ENCODE measurements at places on chromosomes 3 and 15.

- peak; percentile 52 for DNase-seq
These were observed at the start of gene DAPK2 for GRCh38 chr15:64046421-64047153. TSS of gene DAPK2 (minus strand) at chr15:64046485. CDS start at chr15:64040261, 6,224 bp downstream.

DNA sequence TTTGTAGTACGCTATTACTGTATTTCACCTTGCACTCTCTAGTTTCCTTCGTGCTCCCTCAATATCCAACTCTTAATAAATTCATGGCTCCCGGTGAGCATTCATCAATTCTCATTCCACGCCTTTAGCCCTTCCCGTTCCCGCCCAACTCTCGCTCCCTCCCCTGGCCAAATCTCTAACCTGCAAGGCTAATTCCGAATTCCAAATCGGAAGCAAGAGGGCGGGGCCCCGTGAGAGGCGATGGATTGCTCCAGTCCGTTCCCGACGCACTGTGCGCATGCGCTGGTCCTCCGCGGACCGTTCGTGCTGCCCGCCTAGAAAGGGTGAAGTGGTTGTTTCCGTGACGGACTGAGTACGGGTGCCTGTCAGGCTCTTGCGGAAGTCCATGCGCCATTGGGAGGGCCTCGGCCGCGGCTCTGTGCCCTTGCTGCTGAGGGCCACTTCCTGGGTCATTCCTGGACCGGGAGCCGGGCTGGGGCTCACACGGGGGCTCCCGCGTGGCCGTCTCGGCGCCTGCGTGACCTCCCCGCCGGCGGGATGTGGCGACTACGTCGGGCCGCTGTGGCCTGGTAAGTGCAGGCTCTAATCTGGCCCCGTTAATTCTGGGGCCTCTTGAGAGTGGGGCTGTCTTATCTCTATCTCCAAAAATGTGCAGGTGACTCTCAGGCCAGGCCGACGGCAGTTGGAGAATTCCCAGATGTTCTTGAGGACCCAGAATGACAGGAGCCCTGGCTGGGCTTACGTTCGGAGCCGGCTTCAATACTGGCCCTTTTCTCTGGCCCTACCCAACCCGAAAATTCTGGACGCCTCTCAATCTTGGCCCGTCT is at the start of gene OPA1:
Gene OPA1, plus strand, starts transcription at position 368 of the 827 bp plus-strand sequence. Its CDS starts 170 bp downstream, at position 538.
- DNase-seq, result peak; percentile 85

GRCh38 chr3:197494366-197495058 is 61.3 kb downstream of the BDH1 start:
- no peak for DNase-seq

DNA sequence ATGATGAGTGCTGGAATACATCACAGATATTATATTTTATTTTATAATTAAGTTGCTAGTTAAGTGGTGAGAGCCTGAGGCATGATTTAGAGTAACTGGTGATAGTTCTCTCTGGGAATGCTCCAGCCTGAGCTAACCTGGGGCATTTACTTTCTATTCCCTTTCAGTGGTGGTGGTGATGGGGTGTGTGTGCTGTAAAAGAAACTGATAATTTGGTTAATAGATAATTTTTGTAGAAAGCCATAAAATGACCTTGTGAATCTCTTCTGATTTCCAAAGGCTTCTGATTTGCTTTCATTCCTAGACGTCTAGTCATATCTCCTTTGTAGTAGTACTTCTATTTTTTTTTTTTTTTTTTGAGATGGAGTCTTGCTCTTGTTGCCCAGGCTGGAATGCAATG is 46.8 kb upstream of the DPPA4 start:
- DNase-seq, result no peak

- DNase-seq, result no peak
These were observed 13.3 kb upstream of the SUSD5 start for GRCh38 chr3:33231756-33232465.

GRCh38 chr3:111700054-111700453 is 104.9 kb upstream of the ZBED2 start:
- DNase-seq, result no peak

- DNase-seq, result no peak
These were observed 38.5 kb downstream of the MYO5C start for GRCh38 chr15:52256930-52257733.

GRCh38 chr3:107008213-107008612 is 369.0 kb upstream of the CCDC54 start:
- DNase-seq, result no peak

DNA sequence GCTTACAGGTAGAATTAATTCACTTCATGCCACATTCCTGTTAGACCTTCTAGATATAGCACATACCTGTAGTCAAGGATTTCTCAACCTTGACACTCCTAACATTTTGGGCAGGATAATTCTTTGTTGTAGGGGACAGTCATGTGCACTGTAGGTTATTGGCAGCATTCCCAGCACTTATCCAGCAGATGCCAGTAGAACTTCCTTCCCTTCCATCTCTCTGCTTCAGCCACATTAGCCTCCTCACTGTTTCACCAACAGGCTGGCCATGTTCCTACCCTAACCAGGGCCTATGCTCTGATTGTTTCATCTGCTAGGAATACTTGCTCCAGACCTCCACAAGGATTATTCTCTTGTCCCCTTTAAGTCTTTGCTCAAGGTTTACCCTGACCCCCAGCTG is 68.0 kb upstream of the STAC start:
- DNase-seq, result no peak

- DNase-seq, result no peak
These were observed 42.9 kb downstream of the GXYLT2 start for GRCh38 chr3:72930754-72931153.

DNA sequence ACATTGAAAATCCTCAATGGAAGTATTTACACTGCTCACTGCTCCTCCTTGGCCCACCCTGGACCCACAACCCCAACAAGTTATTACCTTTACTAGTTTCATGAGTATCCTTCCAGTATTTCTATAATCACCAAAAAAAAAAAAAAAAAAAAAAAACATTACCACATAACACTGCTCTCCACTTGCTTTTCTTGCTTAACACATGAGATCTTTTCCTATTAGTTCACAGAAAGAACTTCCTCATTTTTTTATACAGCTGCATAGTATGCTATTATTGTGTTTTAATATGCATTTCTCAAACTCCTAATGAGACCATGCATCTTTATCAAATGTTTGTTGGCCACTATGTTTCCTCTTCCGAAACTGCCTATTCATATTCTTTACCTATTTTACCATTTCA is 14.6 kb downstream of the GABPB1 start:
- DNase-seq, result no peak

- DNase-seq, result no peak
These were observed 104.2 kb downstream of the THRB start for GRCh38 chr3:24390169-24391130.

DNA sequence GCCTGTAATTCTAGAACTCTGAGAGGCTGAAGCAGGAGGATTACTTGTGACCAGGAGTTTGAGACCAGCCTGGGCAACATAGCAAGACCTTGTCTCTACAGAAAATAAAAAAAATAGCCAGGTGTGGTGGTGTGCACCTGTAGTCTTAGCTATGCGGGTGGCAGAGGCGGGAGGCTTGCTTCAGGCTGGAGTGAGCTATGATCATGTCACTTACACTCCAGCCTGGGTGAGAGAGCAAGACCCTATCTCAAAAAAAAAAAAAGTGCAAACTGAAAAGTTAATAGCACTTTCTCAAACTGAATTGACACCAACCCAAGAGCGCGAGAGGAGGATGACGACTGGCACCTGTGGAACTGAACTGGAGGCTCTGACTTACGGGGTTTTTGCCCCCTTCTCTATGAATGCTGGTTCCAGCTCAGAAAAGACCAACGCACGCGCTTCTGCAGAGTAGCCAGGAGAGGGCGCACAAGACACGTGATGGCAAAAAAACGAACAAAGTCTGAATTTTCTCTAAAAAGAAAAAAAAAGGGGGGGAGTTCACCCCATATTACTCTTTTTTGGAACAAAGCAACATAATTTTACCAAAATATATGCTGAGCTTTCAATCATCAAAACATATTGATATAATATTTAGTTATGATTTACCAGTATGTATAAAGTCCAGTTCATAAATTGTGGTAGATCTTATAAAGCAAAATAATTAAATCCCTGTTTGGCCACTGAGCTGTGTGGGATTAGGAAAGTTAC is 23.7 kb downstream of the CFAP92 start:
- peak; percentile 38 for DNase-seq

DNA sequence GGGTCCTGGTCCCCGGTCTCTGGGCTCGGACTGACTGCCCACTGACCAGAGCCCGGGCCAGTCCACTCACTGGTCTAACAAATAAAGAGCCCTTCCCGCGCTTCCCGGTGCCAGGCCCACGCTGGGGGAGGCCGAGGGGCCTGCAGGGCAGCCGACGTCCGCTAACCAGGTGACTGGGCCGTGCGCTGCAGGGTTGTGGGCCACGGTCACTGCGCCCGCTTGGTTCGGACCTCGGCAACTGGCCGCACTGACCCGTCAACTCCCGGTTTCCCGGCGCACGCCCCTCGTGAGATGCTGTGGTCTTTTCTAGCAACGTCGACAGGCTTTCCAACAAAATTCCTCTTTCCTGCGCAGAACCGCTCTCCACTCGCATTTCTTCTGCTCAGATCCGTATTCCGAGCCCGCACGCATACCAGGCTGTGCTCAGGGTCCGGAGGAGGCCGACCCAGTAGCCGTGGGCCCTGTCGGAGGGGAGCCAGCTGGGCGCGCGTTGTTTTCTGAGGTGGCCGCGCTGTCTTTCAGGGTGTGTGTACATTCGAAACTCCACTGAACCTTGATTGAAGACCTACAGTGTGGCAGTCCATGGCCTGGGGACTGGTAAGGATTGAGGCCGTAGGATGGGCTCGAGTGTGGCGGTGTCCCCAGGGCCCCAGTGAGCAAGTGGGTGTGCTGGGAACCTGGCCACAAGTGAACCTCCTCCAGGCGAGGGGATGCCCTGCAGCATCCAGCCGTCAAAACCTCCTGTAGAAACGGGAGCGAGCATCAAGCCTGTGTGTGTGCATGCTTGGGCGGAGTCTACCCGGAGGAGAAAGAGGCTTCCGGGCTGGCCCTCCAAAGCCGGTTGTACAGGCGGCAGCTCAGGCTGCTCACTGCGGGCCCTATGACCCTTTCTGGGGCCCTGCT is 875 bp upstream of the NT5DC2 start:
- no peak for DNase-seq

- DNase-seq, result no peak
These were observed 21.1 kb upstream of the IQCF6 start for GRCh38 chr3:51799879-51800749.

- no peak for DNase-seq
These were observed 99.9 kb downstream of the DHX36 start for GRCh38 chr3:154224366-154224765.

GRCh38 chr3:152937234-152937633 is 102.3 kb downstream of the P2RY1 start:
- DNase-seq, result no peak

GRCh38 chr3:31294430-31295149 is 238.1 kb upstream of the STT3B start:
- no peak for DNase-seq

DNA sequence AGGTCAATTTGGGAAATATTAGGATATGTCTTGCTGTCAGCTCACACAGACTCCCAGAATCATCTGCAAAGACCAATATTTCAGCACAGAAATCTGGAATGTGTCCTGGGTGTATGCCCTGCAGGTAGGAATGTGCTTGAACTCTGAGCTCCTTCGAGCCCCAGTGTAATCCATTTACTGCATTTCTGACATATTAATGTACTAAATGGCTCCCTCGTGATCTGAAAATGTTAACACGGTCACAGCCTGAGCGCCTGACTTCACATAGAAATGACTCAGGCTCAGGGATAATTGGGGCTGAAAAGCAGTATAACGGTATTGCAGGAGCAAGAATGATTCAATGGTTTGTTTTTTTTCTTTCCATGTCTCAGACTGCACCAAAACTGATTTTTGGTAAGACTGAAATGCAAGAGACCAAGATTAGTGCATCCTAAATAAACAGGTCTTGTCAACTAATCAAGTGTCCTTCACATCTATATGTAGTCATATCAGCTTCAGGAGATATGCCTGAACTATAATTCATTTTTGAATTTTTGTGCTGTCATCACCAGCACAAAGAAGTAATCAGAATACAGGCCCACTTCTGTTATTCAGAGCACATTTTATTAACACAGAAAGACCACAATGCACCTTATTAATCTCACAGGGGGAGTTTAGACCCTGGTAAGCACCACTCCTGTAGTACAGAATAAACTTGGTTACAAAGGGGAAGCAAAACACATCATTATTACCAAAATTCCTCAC is 49.8 kb downstream of the DCLK3 start:
- no peak for DNase-seq

DNA sequence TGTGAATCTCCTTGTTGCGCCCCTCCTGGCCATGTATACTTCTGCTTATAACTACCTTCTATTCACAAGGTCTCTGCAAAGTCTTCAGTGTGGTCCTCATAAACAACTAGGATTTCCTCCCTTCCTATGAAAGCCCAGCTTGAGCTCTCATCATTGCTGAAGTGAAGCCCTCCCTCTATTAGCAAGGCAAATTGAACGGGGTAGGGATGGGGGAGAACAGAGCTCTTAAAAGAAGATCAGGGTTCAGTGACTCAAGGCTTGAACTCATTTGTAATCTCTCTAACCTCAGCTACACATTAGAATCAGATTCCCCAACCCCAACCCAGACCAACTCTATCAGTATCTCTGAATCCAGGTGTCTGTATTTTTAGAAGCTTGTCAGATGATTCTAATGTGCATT is 88.3 kb upstream of the ST8SIA2 start:
- DNase-seq, result no peak

- no peak for DNase-seq
These were observed 165.0 kb downstream of the ABHD5 start for GRCh38 chr3:43855674-43856299.

DNA sequence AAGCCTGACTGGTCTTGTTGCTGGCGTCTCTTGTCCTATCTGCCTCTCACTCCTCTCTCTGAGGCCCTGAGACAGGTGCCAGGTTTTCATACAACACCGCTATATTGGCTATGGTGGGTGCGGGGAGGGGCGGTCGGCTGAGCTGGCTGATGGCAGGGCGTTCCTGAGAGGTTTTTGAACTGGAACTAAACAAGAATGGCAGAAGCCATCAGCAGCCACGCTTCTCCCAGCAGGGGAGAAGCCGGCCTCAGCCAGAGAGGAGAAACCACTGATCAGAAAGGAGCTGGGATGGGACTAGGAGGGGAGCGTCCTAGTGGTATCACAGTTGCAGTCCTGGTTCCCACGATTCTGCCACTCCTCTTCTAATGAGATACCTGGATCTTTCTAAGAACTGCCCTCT is 89.9 kb upstream of the PRR23E start:
- no peak for DNase-seq

- DNase-seq, result no peak
These were observed 137.2 kb upstream of the ICE2 start for GRCh38 chr15:60616147-60616546.

GRCh38 chr3:174198199-174198598 is 660.9 kb upstream of the NAALADL2 start:
- DNase-seq, result no peak

DNA sequence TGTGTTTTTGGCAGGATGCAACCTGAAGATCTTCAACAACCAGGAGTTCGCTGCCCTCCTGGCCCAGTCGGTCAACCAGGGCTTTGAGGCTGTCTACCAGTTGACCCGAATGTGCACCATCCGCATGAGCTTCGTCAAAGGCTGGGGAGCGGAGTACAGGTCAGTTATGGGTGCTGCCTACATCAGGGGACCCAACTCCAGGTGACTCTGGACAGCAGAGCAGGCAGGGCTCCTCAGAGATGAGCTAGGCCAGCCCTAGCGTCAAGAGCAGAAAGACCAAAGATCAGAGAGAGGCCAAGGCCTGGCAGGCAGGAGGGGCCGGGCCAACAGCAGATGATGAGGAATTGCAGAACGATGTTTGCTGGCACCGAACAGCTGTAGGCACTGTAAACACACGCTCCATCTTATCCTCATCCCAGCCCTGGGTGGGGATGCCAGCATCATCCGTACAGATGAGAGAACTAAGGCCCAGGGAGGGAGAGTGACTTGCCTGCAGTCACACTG is 67.1 kb downstream of the AAGAB start:
- no peak for DNase-seq
